ENCODE measurements at places on chromosomes 2 and 18. TPM values are rescaled to one million over a fixed set of nuclear protein-coding genes. Genes with fewer than 3 reads are reported as not detected.

DNA sequence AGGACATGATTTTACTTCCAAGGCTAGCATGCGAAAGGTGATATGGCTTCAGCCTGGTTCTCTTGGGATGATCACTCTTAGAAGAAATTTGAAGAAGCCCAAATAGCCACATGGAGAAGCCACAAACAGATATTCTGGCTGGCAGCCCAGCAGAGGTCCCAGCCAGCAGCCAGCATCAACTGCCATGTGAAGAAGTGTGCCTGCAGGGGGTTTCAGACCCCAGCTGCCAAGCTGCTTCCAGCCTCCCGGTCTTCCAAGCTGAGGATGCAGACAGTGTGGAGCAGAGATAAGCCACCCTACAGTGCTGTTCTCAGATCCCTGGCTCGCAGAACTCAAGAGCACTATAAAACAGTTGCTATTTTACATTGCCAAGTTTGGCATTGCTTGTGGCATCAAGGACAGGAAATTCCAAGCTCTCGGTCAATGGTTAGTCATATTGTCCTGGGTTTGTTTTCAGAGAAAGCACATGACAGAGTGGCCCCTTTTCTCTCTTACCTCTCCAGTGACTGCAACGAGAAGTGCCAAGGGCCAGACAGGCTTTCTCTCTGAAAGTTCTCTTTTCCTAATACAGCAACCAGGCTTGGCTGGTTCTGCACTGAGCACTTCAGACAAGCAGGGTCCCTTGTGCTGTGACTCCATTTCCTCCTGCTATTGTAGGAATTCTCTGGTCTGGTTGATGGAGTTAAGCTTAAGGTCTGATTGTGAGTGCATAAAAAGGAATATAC, 223.7 kb downstream of the ANKRD30B start:
- peak; percentile 49 for DNase-seq
- H3K4me1 ChIP-seq: no peaks in the 10 kb centered on the region
- no peak overlapping the region for H3K4me3 ChIP-seq
- H3K27me3 ChIP-seq: no peaks in the 10 kb centered on the region
- H3K36me3 ChIP-seq: no peaks in the 10 kb centered on the region
- peak overlapping the region; percentile 18 for H3K27ac ChIP-seq

- H3K4me3 ChIP-seq: peak within 1 kb of the TSS; percentile 49
- no peak within 1 kb of the TSS for H3K27ac ChIP-seq
- peaks cover 4% of the 10 kb centered on the region for H3K27me3 ChIP-seq
- peaks cover 24% of the 10 kb centered on the region for H3K4me1 ChIP-seq
- no peaks in the 10 kb centered on the region for H3K36me3 ChIP-seq
Observed at GRCh38 chr2:287911-288757, at the start of gene ALKAL2. Gene ALKAL2 (minus strand): TSS chr2:288091. CDS start chr2:287835, 256 bp downstream.

GRCh38 chr2:170509452-170510193, 205.5 kb upstream of the SP5 start:
- H3K27ac ChIP-seq: no peak overlapping the region
- H3K4me3 ChIP-seq: no peak overlapping the region

BBS5 gene
- 8.0 TPM for total RNA-seq

AKAIN1 gene
- total RNA-seq: not detected

- H3K36me3 ChIP-seq: no peaks in the 10 kb centered on the region
- peaks cover 13% of the 10 kb centered on the region for H3K4me1 ChIP-seq
- H3K4me3 ChIP-seq: no peak overlapping the region
- peak; percentile 27 for DNase-seq
- no peak overlapping the region for H3K27ac ChIP-seq
Observed at GRCh38 chr2:28627722-28628480, 123.7 kb upstream of the PPP1CB start.

GRCh38 chr2:236289766-236290462, 25.7 kb upstream of the ASB18 start:
- H3K27ac ChIP-seq: no peak overlapping the region
- no peaks in the 10 kb centered on the region for H3K4me1 ChIP-seq
- no peak for DNase-seq
- peaks cover 16% of the 10 kb centered on the region for H3K27me3 ChIP-seq

TEX44 gene
- total RNA-seq: not detected

- H3K27me3 ChIP-seq: no peaks in the 10 kb centered on the region
- H3K27ac ChIP-seq: peak overlapping the region; percentile 31
- DNase-seq: peak; percentile 83
- H3K4me3 ChIP-seq: no peak overlapping the region
- H3K4me1 ChIP-seq: peaks cover 34% of the 10 kb centered on the region
Observed at GRCh38 chr2:10385933-10386773, 62.0 kb downstream of the ODC1 start.

C1D gene
- total RNA-seq: 48.3 TPM

- no peaks in the 10 kb centered on the region for H3K27me3 ChIP-seq
- DNase-seq: no peak
- H3K4me1 ChIP-seq: no peaks in the 10 kb centered on the region
- H3K4me3 ChIP-seq: no peak overlapping the region
- H3K36me3 ChIP-seq: no peaks in the 10 kb centered on the region
- H3K27ac ChIP-seq: no peak overlapping the region
Observed at GRCh38 chr2:122525336-122525735, 769.9 kb downstream of the TSN start.
